ENCODE measurements at places on chromosomes 7 and 10. TPM values are rescaled to one million over a fixed set of nuclear protein-coding genes. Genes with fewer than 3 reads are reported as not detected.

The BTBD16 gene
- total RNA-seq: not detected

The LIPF gene
- not detected for total RNA-seq

The SORBS1 gene
- 0.47 TPM for total RNA-seq

The OR2A12 gene
- not detected for total RNA-seq

The KCP gene
- not detected for total RNA-seq

The CC2D2B gene
- total RNA-seq: 0.21 TPM

The WDR91 gene
- 11.5 TPM for total RNA-seq

The AVPI1 gene
- total RNA-seq: 1.7 TPM

The OR2A7 gene
- total RNA-seq: 1.6 TPM

The ZEB1 gene
- 38.3 TPM for total RNA-seq

The DPP6 gene
- not detected for total RNA-seq

The GPR22 gene
- not detected for total RNA-seq

DNA sequence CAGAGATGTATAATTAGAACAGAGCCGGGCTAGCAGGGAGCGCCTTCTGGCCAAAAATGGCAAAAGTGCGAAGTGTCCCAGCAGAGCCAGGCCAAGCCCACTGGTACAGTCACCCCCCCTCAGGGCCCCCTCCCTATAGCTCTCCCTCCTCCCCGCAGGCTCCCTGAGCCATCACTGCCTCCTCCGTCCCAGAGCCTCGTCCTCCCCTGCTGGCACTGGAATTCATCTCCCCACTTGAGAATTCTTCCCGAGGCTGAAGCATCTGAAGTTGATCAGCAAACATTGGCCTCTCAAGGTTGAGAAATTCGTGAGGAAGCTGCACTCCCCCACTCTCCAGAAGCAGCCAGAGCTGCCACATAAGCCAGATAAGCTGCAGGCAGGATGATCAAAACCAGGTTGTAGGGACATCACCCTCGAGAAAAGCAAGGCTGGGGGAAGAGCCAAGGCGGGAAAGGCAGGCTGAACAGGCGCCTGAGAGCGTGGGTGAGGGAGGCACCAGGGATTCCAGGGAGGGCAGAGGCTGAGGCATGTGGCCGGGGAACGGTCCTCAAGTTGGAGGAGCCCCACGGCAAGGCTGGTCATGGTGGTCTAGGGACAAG is 23.4 kb downstream of the CAMK2G start:
- no peak for DNase-seq

- no peak for DNase-seq
Observed at GRCh38 chr7:116782177-116782711, 80.1 kb upstream of the CAPZA2 start.

GRCh38 chr10:31116226-31116625 is 84.6 kb upstream of the ZNF438 start:
- no peak for DNase-seq

GRCh38 chr10:106439366-106439765 is 725.1 kb downstream of the SORCS1 start:
- DNase-seq: no peak

DNA sequence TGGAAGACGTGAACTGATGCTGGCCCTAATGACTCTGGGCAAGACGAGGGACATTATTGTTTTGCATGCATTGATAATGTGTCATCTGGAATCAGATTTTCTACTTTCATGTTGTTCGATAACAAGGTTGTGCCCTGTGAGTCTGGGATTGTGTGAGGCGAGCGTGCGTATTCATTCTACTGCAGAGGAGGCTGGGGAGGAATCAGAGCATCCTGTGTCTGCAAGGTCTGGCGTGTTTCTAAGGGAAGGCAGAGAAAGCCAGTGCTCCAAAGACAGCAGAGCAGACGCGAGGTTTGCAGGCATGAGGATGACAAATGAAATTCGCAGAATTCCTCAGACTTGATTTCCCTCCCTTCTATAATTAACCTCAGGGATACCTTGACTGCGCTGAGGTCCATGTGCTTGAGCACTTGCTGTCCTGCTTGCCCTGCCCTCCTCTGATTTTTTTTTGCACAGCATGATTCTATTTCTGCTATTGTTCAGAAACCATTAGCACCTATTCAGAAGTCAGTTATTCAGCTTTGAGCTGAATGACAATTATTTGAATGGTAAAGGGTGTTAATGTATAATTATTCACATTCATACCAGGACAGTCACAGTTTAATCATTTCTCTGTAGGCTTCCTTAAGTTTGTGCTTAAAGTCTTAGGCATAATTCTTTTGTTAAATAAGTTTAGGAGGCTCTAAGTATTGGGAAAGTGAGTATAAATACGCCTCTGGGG is 233.6 kb downstream of the EBF3 start:
- DNase-seq: no peak

- no peak for DNase-seq
Observed at GRCh38 chr10:97020452-97021400, 165.0 kb downstream of the SLIT1 start.

GRCh38 chr7:121023194-121023593 is 34.7 kb downstream of the CPED1 start:
- DNase-seq: no peak

- DNase-seq: no peak
Observed at GRCh38 chr7:4399596-4399995, 282.5 kb upstream of the FOXK1 start.

GRCh38 chr7:132575419-132575981 is 770 bp downstream of the PLXNA4 start:
- DNase-seq: peak; percentile 57

DNA sequence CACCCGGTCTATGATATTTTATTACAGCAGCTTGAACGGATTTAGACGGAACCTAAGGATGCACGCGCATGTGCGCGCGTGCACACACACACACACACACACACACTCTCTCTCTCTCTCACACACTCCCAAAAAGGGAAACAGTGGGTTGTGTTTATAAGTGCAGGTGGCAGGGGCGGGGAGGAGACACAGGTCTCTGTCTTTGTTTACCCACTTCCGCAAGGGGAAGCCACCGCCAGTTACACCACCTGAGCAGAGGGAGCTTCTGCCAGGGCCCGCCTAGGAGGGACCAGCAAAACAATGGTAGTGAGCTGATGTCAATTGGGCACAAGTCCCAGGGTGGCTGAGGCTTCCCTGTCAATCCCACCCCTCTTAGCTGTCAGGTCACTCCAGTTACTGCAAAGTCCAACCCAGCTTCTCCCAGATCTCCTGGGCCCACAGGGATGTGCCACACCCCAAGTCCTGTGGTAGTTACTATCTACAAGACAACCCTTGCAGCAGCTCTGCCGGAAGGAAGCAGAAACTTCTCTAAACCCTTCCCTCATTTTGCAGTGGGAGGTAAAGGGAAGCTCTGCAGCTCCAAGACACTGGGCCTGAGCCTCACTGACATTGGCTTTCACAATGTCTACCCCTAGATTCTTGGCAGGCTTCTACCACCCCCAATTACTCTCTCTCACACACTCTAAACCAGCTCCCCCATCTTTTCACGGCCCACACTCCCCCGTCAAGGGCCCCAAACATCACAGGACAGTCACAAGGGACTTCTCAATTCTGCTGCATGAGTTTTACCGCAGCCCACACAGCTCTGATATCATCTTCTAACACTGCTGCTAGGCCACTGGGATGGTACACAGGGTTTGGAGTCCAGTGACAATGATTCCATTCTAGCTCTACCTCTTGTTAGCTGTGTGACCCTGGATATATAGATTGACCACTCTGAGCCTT is 17.6 kb downstream of the ANXA11 start:
- peak; percentile 92 for DNase-seq

- no peak for DNase-seq
Observed at GRCh38 chr10:98676895-98677294, 230.2 kb upstream of the HPS1 start.

DNA sequence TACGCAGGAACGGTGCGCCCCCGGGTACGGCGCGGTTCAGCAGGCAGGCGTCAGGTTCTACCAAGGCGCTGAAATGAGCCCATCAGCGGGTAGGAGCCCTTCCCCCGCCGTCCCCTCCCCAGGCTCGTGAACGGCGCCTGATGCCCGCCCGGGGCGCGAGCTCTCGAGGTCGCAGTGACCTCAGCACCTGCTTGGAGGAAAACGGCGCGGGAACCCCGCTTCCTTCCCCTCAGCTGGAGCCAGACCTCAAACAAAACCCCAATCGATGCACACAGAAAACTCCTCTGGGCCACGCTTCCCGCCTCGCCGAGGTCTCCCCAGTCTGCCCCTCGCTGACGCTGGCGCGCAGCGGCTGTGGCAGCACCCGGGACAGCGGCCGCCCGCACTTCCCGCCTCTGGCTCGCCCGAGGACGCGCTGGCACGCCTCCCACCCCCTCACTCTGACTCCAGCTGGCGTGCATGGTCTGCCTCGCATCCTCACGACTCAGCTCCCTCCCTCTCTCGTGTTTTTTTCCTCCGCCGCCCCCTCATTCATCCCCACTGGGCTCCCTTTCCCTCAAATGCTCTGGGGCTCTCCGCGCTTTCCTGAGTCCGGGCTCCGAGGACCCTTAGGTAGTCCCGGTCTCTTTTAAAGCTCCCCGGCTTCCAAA is 514 bp upstream of the GAD2 start:
- DNase-seq: peak; percentile 36

DNA sequence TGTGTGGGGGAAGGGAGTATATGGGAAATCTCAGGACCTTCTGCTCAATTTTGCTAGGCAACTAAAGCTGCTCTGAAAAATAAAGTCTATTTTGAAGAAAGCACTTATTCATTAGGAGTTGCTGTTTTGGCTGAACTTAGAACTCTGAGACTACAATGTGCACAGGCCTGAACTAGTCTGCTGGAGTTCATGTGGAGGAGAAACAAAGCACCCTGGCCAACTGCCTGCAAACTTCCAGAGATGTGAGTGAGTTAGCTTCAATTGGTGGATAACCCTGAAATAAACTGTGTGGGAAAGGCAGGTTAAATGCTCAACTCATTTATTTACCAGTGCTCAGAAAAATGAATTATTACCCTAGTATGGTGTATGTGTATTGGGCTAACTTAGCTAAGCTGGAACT is 17.3 kb upstream of the FAM241B start:
- DNase-seq: no peak

DNA sequence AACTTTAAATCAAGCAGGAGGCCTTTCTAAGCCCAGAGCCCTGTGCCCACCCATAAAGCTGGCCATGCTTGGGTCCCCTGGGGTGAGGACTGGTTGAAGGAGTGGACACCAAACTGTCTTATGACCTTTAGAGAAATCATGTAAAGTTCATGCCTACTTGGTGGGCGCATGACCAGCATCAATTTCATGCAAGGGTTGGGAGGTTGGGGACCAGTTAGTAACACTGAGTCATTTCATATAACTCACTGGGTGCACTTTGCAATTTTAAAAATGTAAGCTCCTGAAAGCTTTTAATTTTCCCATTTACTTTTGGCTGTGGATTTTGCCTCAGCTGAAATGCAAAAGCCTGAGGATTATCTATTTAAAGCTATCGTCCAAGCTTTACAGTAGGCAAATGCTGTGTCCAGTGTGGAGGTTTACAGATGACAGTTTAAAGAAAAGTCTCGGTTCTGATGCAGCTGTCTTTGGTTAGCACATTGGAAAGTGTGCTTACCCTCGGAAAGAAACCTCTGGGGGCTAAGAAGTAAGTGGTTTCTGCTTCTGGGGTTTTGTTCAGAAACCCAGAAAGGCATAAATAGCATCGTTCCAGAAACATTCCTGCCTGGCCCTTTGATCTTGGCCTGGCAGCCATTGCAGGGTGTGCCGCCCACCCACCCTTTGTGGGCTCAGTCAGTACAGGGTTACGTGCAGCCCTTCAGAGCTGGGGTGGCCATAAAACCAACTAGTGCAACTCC is 48.8 kb upstream of the CHST15 start:
- no peak for DNase-seq

GRCh38 chr7:100963386-100963785 is 6.0 kb upstream of the MUC12 start:
- DNase-seq: no peak

GRCh38 chr10:29392376-29393021 is 103.6 kb downstream of the LYZL1 start:
- peak; percentile 62 for DNase-seq

- DNase-seq: peak; percentile 25
Observed at GRCh38 chr7:26398756-26399509, 107.3 kb downstream of the SNX10 start.

GRCh38 chr10:131781076-131781475 is 119.7 kb upstream of the PPP2R2D start:
- no peak for DNase-seq

DNA sequence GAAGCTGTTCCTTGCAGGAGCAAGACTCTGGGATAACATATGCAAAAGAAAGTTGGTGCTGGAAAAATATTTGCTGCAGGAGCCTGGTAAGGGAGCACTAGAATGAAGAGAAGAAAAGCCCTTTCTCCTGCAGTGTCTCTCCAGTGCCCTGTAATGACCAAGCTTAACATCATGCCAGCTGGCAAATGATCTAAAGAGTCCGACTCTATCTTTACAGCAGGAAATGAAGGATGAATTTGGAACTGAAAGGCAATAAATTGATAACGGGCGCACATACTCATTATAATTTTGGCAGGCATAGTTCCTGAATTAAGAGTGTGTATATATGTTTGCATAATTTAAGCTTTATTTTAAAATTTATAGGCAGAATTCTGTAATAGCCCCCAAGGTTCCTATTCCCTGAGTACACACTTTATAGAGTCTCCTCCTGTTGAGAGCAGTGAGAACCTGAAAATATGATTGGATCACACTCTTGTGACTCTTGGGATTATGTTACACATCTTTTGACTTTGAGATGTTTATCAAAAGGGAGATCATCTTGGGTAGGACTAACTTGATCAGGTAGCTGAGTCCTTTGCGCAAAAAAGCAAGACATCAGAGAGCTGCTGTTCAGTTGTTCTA is 299.0 kb upstream of the MBL2 start:
- no peak for DNase-seq

- no peak for DNase-seq
Observed at GRCh38 chr7:43771128-43771527, 12.6 kb downstream of the BLVRA start.

DNA sequence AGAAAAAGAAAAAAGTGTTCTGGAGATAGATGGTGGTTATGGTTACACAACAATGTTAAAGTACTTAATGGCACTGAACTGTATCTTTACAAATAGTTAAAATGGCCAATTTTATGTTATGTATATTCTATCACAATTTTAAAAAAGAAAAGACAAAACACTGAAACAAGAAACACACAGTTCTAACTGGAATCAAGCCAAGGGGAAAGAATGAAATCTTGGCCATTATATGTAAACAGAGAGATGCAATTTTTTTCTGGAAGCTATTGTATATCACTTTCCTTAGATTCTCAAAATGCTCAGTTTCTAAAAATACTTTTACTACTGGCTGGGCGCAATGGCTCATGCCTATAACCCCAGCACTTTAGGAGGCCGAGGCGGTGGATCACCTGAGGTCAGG is 4.1 kb downstream of the COA1 start:
- DNase-seq: no peak

- no peak for DNase-seq
Observed at GRCh38 chr7:34165927-34166550, 260.7 kb downstream of the BMPER start.

- DNase-seq: no peak
Observed at GRCh38 chr7:103996639-103997038, 7.2 kb upstream of the RELN start.

- DNase-seq: no peak
Observed at GRCh38 chr7:43695365-43695764, 34.0 kb downstream of the COA1 start.

- DNase-seq: no peak
Observed at GRCh38 chr10:3106928-3107425, 39.6 kb downstream of the PFKP start.

GRCh38 chr10:49033939-49034338 is 81.4 kb downstream of the VSTM4 start:
- DNase-seq: no peak

GRCh38 chr7:149223176-149223575 is 16.3 kb upstream of the ZNF212 start:
- no peak for DNase-seq

Measured in activated CD8-positive, alpha-beta T cell treated with anti-CD3 and anti-CD28 coated beads, Interleukin-2, amount 10 ng/mL, durations not matched to agents 7 days and 5 days (primary cell).